Endothelial cell (in vitro differentiated cells): ENCODE measurements at places on chromosomes 5 and 9.

GRCh38 chr5:40046792-40047191 is 622.0 kb upstream of the DAB2 start:
- no peak for DNase-seq

DNA sequence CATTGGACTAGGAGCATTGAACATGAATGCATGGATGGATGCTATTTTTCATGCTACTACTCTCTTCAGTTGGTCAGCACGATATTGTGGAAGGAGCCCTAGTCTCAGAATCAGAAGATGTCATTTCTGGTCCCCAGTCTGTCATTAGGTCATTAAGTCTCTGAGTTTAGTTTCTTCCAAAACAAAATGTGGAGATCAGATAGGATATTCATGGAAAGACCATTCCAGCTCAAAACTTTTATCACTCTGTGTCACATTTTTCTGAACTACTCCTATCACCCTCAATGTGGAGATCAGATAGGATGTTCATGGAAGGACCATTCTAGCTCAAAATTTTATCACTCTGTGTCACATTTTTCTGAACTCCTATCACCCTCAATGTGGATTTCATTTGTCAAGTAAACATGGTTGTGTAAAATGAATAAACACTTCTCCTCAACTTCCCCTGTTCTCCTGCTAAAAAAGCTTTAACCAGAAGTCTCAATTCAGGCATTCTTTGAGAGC is 296.8 kb downstream of the MRPS30 start:
- DNase-seq, result no peak

DNA sequence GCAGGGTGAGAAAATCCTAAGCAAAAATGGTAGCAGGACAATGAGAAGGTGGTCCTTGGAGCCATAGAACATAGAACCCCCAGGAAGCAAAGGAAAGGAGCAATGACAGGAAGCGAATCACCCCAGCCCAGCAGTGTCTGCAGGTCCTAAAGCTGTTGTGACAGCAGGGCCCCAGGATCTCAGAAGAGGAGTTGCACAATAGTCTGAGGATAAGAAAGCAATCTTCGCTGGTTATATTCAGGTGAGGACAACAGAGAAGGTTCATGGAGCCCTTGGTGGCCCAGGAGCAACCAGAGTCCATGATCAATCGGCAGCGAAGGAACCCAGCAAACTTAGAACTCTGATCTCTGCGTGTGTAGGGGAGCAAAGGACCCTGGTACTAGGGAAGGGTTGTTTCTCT is 234.8 kb upstream of the IRX2 start:
- DNase-seq, result no peak

GRCh38 chr5:41109186-41109585 is 38.0 kb upstream of the MROH2B start:
- DNase-seq, result no peak

DNA sequence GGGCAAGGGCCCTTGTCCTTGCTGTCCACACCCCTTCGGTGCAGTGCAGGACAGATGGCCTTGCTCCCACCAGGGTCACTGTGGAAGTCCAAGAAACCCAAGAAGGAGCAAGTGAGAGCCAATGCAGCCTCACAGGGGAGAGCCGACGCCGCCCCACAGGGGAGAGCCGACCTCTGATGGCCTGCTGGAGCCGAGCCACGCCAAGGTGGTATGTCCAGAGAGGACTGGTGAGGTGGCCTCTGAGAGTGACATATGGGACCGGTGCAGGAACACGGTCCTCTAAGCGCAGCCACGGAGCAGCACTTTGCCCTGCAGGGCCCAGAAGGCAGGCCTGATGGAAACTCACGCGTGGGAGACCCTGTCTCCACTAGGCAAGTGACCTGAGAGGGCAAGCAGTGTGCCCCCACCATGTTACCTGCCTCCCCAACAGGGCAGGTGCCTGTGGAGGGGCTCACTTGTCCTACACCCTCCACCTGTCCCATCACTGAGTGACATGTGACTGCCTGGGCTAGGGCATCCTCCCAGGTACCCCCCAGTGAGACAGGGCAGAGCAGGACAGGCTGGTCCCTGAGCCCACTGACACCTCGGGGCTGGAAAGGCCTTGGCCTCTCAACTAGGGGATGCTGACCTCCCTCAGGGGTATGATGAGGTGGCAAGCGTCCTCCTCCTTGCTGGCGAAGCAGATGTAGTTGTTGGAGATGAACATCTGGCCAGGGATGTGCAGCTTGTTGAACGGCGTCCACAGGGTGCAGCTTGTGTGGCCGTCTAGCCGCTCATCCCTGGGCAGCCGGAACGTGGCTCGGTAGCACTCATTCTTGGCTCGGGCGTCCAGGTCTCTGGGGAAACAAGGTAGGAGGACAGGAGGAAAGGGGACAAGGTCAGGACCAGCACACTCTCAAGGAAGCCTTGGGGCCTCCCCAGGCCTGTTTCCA is 16.7 kb downstream of the TBC1D9B start:
- no peak for DNase-seq

DNA sequence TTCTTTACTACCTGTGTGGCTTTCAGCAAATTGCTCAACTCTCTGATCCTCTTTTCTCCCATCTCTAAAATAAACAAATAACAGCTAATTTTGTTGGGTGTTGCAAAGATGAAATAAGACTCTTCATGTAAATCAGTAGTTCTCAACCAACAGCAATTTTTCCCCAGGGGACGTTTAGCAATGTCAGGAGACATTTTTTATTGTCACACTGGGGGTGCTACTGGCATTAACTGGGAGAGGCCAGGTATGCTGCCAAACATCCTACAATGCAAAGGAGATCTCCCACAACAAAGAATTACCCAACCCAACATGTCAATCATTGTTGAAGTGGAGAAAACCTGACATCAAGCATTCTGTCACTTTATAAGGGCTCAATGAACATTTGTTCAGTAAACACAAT is 19.7 kb downstream of the ADRA1B start:
- DNase-seq, result no peak
